ENCODE measurements at places on chromosomes 16 and 17. TPM values are rescaled to one million over a fixed set of nuclear protein-coding genes. Genes with fewer than 3 reads are reported as not detected.

The PRAC1 gene
- total RNA-seq: not detected

The SLC38A8 gene
- not detected for total RNA-seq

The ELMO3 gene
- 0.36 TPM for total RNA-seq

The RNF222 gene
- total RNA-seq: not detected

Data from cardiac atrium fibroblast (primary cell).